ENCODE measurements at places on chromosomes 12 and 14.

- DNase-seq: no peak
Measured at GRCh38 chr14:90191154-90191553, 65.2 kb upstream of the PSMC1 start.

- DNase-seq: no peak
Measured at GRCh38 chr14:57526942-57527341, 33.3 kb upstream of the CCDC198 start.

GRCh38 chr14:27587103-27587502 lies 989.3 kb upstream of the NOVA1 start:
- DNase-seq: no peak

GRCh38 chr14:62179367-62180018 lies 417.3 kb downstream of the SNAPC1 start:
- peak; percentile 85 for DNase-seq

- DNase-seq: peak; percentile 81
Measured at GRCh38 chr12:11446372-11446771, 51.0 kb upstream of the PRB2 start.

DNA sequence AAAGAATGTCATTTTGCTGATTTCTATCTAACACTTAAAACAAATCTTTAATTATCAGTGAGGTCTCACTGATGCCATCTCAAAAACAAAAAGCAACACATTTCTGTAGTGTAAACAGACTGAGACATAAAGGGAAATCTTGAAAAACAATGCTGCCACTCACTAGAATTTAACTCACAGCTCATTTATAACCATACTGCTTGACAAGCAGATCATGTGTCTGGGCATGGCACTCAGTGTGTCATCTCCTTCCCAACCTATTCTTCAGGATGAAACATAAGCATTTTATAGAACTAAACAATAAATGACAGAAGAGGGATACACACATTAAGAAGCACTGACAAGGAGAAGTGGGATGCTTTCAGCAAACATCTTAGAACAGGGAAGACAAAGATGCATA lies 22.4 kb downstream of the ATF7 start:
- no peak for DNase-seq

DNA sequence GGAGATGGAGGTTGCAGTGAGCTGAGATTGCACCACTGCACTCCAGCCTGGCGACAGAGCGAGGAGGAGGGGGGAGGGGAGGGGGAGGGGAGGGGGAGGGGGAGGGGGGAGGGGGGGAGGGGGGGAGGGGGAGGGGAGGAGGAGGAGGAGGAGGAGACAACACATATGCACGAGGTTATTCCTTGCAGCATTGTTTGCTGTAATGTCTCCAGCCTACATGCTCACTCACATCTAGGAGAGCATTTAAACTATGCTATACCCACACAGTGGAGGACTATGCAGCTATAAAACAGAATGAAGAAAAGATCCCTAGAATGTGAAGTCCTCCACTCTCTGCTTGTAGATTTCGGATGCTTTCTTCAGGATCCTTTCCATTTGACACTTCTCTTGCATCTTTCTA lies 3.5 kb upstream of the HIGD1C start:
- no peak for DNase-seq

GRCh38 chr14:73887694-73888459 lies 1.2 kb downstream of the ZNF410 start:
- no peak for DNase-seq

DNA sequence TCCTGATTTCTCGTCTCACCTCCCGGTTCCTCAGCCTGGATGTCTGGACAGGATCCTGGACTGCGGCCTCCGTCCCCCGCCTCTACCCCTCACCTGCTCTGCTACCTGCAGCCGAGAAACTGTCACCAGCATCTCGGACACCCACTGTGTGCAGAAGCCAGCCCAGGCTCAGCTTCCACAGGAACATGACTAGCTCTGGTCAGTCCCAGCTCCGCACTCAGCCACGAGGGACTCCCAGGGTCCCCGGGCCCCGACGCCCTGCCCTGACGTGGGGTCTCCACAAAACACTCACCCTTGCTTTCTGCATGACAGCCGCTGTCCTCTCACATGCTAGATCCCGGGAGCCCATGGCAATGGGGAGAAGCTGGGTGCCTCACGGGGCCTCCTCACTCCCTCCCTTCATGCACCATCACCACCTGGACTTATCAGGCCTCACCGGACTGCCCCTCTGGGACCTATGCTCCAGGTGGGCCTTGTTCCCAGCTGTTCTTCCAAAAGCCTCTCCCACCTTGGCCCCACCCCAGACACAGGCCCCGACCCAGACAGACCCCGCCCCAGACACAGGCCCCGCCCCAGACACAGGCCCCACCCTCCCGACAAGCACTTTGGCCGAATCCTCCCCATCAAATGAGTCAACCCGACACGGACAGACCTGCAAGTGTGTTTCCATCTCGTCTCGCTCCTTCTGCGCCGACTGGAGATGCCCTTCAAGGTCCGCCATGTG lies 26.9 kb upstream of the ANKLE2 start:
- peak; percentile 27 for DNase-seq

DNA sequence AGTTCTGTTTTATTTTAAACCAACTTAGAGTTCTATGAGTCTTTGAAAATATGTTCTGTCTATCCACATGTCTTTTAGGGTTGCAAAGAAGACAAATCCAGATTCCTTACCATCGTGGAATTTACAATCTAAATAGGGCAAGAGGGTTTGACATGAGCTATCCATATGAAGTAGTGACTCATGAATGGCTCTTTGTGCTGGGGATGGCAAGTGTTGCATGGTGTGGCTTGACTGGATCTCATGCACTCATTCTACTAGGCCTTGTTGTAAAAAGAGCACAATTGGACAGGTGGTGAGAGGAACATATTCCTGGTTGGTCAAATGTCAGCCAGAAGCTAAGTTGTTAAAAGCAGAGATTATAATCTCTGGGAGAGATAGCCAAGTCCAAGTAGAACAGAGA lies 509.1 kb downstream of the DIO2 start:
- no peak for DNase-seq

DNA sequence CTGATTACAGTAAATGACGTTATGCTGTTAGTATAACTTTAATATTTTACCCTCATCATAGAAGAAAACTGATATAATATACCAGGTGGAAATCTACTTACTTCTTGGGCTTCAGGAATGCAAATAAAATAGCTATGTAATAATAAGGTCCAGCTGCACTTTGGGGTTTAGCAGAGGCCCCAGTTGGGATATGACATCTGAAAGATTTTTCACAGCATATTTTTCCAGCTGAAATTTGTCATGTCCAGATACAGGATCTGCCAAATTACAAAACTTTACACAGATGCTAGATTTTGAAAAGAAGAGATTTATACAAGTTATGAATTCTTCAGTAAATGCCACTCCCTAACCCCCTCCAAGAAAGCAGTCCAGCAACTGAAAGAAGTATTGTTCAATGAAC lies 29.2 kb upstream of the DCN start:
- no peak for DNase-seq

DNA sequence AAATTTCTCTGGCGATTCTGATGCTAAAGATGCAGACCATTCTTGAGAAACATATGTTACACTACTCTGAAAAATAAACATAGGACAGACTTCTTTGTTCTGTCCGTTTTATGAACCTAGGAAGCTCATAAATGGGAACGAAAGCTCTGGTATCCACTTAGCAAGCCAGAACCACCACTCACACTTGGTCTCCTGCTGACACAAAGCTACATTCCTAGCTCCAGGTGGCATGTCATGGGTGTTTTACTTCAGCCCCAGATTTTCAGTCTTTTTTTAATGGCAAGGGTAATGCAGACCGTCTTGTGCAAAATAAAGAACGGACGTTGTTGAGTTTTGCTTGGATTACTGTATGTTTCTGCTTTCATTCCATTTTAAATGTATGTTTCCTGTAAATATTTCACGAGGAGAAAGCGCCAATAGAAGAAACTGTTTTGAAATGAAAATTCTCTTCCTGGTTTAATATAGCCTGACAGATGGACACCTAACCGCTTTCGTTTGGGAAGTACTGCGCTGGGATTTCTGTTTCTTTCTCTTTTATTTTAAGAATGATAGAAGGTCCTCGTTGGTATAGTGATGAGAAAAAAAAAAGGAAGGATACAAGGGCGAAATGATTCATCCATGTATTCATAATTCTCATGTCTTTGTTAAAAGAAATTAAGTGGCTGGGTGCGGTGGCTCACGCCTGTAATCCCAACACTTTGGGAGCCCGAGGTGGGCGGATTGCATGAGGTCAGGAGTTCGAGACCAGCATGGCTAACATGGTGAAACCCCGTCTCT lies 871 bp upstream of the COQ5 start:
- peak; percentile 56 for DNase-seq

GRCh38 chr12:69099201-69099837 lies 140.1 kb upstream of the CPSF6 start:
- DNase-seq: no peak

DNA sequence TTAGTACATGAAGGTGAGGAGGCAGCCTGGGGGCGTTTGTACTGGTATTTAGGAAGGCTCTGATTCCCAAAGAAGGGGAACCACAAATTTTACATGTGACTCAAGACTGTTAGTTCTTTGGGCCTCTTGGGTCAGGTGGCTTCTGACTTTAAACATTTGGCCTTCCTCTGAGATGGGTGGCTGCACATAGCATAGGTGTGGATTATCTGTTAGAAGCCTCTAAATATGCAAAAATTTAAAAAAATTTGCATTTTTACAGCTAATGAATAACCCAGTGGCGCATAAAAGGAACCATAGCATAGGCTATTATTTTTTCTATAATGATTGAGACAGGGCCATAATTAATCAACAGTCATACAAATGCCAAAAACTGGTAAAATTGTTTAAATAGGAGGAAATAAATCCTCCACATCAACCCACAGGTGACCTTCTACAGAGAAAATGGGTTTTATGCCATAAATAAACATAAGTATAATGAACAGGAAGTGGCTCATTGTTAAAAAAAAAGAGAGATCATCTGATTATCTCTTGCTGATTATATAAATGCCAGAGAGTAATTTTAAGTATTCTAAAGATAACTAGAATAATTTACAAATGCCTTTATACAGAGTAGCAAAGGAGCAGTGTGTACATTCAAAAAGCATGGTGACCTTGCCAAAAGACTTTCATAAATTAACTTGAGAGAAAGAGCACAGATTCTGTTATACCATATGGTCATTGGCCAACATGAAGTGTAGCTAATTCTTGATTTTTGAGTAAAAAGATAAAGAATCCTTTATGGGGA lies 284.2 kb upstream of the ATP2B1 start:
- DNase-seq: no peak

- DNase-seq: no peak
Measured at GRCh38 chr14:81567302-81567701, 33.6 kb upstream of the SEL1L start.

GRCh38 chr14:35932659-35933159 lies 106.6 kb downstream of the BRMS1L start:
- DNase-seq: no peak

DNA sequence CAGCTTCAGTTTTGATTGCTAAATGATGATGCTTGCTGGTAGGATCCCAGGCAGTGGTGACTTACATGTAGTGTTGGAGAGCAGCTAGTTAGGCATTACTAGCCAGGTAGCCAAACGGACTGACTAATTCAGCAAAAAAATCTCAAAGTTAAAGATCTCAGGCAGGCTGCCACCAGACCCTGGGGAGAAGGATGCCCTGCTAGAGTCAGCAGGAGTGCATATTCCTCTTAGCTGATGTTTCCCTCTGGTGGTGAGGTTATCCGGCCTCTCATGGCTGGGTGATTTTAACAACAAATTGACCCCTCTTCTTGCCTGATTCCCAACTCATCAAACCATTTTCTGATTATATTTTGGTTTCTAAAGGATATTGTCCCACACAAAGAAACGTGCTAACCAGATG lies 2.8 kb downstream of the EFS start:
- no peak for DNase-seq

- DNase-seq: no peak
Measured at GRCh38 chr12:30932881-30933280, 6.3 kb downstream of the TSPAN11 start.

DNA sequence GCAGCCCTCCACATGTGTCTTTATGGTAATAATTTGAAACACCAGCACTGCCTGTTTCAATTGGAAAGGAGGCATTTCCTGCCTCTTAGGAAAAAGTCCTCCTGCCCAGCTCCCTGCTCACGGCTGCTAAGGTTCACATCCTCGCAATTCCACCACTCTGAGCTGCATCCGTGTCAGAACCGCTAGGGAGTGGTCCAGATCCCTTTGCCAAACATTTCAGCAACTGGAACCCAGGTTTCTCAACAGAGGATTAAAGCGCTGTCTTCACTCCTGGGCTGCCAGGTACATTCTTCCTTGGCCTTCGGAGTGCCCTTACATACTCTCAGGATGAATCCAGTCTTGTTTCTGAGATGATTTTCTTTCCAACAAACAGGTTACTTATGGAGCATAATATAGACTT lies 23.3 kb downstream of the C14orf132 start:
- no peak for DNase-seq

DNA sequence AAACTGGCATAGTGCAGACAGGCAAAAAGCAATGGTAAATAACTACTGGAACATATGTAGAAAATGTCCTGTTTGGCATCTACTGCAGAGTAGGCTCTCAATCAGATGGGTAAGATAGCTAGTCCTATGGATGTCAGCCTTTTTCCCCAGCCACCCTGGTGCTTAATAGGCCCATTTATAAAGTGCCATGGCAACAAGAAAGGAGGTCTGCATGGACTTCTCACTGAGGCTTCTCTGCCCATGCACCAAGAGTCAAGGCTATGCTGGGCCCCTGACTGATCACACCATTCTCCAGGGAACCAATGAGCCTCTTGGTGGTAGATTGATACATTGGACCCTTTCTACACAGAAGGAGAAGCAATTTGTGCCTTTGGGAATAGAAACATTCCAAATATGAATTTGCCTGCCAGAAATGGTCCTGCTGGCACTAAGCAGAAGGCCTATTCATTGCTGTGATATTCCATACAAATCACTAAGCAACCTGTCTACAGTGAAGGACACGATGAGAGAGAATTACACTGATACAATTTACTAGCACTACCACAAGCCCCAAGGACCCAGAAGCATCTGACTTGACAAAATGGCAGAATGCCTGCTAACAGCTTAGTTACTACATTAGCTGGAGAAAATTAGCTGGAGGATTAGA lies 43.8 kb downstream of the RESF1 start:
- DNase-seq: no peak

- DNase-seq: no peak
Measured at GRCh38 chr12:114981036-114981435, 297.1 kb upstream of the TBX3 start.

DNA sequence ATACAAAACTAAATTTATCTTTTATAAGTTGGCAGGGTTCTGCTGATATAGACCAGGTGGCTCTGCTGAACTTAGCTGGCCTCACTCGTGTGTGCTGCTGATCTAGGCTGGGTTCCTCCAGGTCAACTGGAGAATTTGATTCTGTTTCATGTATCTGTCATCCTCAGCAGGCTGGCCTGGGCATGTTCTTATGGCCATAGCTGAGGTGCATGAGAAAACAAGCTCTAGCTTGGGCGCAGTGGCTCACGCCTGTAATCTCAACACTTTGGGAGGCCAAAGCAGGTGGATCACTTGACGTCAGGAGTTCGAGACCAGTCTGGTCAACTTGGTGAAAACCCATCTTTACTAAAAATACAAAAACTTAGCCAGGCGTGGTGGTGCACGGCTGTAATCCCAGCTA lies 24.3 kb upstream of the BCL2L14 start:
- no peak for DNase-seq

All from urothelium cell line (cell line).